Fibroblast of villous mesenchyme (primary cell): ENCODE measurements at places on chromosomes 12 and 14.
A peak's percentile ranks its signal among the peaks of the same experiment; 100 is the strongest.

DNA sequence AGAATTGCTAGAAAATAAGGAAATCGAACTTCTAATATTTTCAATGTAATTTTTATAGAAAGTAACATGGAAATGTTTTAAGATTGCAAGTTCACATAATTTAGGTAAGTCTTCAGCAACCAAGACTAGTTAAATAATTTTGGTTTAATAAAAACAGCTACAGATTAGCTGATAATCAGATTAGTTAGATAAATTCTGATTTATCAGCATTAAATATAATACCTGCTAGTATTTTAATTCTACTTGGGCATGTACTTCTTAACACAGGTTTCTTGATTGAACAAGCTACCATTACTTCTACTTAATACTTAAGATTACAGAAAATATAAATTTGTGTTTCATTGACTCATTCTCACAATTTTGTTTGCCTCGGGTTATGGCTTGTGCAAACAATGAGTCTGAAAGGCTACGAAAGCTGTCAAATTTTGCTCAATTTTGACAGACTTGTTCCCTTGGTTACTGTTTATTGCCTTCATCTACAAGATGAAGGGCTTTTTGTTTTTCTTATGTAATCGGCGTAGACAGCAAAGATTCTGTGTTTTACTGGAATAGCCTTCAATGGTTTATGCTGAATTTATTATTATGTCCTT, 116.1 kb upstream of the NUDT4 start:
- no peak for DNase-seq

GRCh38 chr12:105409801-105410471, 79.4 kb downstream of the C12orf75 start:
- peak; percentile 16 for DNase-seq

DNA sequence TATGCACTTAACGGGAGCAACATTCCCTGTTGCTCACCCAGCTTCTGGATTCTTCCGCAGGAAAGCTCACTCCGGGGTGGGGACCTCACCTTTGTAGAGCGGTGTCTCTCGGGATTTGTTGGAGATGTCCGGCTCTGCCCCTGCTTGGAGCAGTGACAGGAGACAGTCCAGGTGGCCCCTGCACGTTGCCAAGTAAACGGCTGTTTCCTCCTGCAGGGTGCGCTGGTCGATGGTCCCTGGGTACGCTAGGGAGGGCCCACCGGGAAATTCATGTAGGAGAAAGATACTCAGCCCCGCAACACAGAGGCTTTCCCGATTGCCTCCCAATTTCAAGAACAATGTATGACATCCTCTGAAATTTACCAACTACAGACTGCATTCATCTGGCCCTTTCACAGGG, 23.1 kb downstream of the ASB2 start:
- no peak for DNase-seq

DNA sequence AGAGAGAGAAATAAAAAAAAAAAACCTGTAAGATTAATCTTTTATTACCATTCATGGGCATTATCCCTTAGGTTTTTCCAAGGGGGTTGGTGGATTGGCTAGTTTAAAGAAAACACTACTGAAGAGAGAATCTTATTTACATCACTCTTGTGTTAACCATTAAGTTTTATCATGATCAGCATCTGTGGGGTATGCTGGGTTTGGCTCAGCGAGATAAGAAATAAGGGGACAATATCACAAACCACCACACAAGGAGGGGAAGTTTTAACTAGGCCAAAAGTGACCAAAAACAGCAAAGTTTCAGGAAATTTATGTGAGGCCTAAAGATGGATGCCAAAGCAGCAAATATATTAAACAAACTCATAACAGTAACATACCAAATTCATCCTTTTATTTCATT, 548.6 kb downstream of the SLC16A7 start:
- DNase-seq = no peak

- DNase-seq = peak; percentile 9
Observed at GRCh38 chr12:41709463-41710285, 435.0 kb downstream of the GXYLT1 start.

DNA sequence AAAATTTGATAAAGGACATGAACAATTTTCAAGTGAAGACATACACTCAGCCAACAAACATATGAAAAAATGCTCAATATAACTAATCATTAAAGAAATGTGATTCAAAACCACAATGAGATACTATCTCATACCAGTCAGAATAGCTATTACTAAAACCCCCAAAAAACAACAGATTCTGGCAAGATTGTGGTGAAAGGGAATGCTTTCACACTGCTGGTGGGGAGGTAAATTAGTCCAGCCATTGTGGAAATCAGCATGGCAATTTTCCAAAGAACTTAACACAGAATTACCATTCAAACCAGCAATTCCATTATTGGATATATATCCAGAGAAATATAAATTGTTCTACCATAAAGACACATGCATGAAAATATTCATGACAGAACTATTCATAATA, 18.7 kb upstream of the TAS2R14 start:
- DNase-seq = no peak

DNA sequence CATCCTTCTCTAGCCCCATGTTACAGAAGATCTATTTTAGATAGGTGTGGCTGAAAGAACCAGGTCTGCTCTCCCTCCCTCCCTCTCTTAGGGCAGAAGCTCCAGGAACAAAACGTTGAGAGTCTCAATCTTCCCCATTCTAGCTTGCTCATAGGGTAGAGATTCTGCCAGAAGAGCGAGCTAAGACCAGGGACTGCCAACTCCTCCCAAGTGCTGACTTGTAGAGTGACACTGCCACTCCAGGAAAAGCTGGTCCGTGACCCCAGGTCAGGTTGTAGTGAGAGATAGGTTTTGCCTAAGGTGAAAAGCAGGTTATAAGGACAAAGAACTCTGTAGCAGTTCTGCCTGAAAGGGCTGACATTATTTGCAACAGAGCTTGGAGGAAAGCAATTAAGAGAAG, 73.4 kb downstream of the INSM2 start:
- no peak for DNase-seq

- no peak for DNase-seq
Observed at GRCh38 chr12:47745485-47746041, 13.1 kb downstream of the RAPGEF3 start.

- no peak for DNase-seq
Observed at GRCh38 chr12:21502872-21503271, 1.3 kb downstream of the GOLT1B start.

GRCh38 chr14:36507847-36508417, 12.1 kb downstream of the NKX2-1 start:
- no peak for DNase-seq

DNA sequence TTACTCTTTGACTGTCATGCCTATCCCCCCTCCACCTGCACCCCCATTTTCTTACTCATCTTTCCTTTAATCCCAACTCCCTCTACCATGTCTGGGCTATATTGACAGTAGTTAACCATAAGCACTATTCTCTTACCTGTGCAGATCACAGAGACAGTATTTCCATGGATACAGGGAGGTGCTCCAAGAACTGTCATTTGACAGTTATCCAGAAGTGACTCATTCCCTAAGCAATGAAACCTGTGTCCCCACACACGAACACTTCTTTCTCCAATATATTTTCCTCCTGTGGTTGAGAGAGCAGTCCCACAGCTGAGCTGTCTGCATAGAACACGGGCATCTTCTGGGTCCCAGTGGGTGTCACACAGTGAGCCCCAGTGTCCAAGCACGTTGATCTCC, 68.8 kb downstream of the CD163L1 start:
- DNase-seq = no peak

DNA sequence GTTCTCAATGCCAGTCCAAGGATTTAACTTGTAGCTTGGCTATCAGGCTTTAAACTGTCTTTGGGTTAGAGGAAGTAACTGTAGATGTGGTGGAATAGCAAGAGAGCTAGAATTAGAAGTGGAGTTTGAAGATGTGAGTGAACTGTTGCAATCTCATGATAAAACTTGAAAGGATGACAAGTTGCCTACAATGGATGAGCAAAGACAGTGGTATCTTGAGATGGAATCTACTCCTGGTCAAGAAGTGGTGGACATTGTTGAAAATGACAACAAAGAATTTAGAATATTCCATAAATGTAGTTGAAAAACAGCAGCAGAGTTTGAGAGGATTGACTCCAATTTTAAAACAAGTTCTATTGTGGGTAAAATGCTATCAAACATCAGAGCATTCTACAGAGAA, 199.0 kb downstream of the DUSP6 start:
- no peak for DNase-seq

DNA sequence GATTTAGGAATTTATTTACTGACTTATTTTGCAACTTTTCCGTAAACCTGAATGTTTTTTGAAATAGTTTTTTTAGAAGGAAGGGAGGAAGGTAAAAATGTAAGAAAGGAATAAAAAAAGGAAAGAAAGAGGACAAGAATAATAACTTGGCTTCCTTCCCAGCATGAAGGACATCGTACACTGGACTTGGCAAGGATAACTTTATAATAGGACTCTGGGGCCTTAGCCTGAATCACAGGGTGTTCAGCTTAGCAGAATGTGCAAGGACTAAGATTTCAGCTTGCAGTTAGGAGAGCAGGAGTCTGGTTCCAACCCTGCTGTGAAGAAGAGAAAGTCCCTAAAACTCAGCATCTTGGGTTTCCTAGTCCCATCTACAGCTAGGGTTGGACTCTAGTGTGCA, 1053.3 kb downstream of the VRK1 start:
- no peak for DNase-seq

- DNase-seq = no peak
Observed at GRCh38 chr12:2693244-2693860, 101.4 kb upstream of the FKBP4 start.

DNA sequence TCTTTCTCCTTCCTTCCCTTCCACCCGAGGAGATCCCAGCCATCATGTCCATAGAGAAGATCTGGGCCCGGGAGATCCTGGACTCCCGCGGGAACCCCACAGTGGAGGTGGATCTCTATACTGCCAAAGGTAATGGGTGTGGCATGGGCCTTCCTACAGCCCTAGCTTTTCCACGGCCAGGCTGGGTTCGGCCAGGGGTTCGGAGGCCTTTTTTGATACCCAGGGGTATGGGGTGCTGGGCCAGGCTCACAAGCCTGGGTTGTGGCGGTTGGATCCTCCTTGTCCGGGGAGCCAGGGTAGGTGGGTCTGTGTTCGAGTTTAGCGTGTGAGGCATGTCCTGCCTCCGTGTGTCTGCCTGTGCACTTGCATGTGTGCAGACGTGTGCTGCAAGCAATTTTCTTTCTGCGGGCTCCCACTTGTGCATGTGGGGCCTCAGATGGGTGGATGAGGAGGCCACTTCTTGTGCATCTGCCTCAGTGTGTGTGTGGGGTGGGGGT, 1.5 kb downstream of the ENO2 start:
- no peak for DNase-seq

DNA sequence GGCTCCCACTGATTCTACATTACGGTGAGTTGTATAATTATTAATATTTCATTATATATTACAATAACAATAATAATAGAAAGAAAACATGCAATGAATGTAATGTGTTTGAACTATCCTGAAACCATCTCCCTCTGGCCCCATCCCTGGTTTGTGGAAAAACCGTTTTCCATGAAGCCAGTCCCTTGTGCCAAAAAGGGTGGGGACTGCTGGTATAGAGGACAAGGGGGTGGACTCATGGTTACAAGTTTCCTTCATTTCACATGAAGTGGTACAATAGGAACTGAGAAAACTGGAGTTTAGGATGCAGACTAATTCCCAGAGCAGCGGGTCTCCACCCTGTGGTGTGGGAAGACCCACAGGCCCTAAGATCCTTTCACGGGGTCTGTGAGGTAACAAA, 3.0 kb upstream of the C1RL start:
- no peak for DNase-seq

DNA sequence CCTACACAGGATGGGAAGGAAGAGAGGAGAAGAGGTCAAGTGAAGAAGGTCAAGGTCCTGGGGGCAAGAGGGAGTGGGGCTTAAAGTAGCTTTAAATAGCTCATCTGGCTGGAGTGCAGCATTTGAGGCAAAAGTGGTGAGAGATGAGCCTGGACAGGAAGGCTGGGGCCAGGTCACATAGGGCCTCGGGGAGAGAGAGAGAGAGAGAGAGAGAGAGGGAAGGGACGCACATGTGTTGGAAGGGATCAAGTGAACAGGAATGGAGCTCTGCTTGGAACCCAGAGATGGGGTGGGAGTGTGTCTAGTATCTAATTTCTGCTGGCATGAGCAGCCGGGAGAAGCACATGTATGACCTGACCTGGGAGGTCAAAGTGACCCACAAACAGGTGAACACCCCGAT, 407.5 kb downstream of the MED13L start:
- no peak for DNase-seq

DNA sequence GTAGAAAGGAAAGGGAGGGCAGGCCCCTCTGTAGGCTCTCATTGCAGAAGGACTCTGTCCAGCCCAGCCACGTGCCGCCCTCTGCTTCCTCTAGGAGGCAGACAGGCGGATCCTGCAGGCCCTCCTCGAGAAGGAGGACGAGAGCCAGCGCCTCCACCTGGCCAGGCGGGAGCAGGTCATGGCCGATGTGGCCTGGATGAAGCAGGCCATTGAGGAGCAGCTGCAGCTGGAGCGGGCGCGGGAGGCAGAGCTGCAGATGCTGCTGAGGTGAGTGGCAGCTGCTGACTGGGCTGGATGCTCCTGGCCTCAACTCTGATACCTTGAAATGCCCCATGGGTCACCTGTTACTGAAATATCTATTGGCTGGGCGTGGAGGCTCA, 10.9 kb downstream of the TCHP start:
- DNase-seq = no peak

GRCh38 chr12:5022465-5023061, 21.1 kb upstream of the KCNA5 start:
- peak; percentile 34 for DNase-seq

DNA sequence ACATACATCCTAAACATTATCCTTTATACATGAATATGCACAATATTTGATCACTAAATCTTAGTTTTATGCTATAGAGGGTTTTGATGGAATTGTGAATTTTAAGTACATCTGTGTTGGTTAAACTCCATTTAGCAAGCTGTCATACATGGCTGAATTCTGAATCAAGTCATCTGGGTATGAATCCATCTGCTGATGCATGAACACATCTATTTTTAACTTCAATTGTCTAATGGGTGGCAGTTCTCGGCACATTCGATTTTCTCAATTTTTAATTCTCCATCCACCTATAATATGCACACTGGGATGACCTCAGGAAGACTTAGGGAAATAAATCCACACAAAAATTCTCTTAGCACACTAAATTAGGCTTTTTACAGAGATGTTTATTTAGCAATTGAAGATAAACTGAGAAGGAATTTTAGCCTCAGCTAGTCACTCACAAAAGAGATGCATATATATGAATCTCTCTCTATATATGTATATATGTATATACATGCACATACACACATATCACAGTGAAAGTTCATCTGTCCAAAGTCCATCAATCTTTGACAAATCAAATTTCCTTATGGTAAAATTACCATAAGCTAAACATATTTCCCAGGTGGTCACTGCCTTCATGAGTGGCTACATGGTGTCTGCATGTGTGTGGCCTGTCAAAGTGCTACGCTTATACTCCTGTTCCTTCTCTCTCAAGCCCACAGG, 44.5 kb upstream of the VPS33A start:
- DNase-seq = no peak
